Tibial artery (tissue), 4 donors: ENCODE measurements at places on chromosomes 3 and 15.
A peak's percentile ranks its signal among the peaks of the same experiment; 100 is the strongest.

DNA sequence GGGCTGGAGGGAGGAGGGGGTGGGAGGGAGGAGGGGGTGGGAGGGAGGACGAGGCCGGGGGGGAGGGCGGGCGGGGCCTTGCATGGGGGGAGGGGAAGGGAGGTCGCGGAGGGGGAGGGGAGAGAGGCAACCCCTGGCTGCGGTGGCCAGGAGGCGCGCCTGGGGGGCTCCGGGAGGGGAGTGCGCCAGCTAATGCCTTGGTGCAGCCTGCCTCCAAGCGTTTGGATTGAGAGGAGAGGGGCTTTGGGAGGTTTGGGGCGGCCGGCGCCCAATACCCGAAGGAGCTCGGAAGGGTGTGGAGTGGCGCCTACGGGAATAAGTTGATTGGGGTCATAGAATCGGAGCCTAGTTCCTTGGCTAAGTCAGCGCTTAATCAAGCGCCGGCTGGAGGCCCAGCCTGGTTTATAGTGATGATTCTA is 557 bp downstream of the TFG start:
- no peak for DNase-seq

GRCh38 chr15:69164807-69165636 is 4.6 kb downstream of the GLCE start:
- no peak for DNase-seq

GRCh38 chr15:60374628-60375081 is 23.1 kb downstream of the ANXA2 start:
- DNase-seq = peak; percentile 60

DNA sequence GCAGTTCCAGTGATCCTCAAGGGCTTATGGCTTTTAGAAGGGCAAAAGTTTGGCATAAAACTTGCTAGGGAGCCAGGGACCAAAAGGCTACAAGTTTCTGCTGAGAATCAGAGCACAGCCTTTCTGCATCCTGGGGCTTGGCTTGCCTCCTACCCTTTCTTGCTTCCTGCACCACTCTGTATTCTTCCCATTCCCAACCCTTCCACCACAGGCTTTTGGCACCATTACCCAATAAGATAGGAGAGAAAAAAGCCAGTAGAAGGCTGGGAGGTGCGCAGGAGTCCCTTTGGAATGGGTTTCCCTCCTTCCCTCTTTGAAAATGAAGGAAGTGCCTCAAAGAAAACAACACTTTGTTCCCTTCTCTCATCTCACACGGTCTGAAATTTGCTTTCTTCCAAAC is 268.6 kb downstream of the PDCD6IP start:
- DNase-seq = no peak

- DNase-seq = no peak
These were observed 12.0 kb downstream of the TMED3 start for GRCh38 chr15:79322945-79323344.

DNA sequence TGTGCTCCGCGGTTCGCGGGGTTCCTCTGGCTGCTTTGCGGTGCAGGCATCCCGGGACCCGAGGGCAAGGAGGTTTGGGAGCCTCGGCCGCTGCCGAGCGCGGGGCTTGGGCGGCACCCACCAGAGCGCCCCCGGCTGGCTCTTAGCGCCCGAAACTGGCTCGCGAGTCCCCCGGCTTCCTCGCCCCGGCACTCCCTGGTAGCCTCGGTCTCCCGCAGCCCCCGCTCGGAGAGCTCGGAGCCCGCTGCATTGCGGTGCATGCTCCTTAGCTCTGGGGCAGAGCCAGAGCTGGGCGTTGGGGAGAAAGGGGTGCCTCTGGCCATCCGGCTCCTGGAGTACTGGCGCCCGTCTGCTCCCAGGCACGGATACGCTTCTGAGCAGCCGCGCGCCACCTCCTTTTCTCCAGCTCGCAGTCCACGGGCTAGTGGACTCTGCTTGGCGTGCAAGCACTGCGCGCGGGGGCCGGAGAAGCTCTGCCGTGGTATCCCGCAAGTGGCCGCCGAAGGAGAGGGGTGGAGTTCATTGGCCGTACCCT is 753 bp downstream of the EPHB1 start:
- DNase-seq = no peak

GRCh38 chr3:24615177-24615576 is 120.5 kb upstream of the THRB start:
- no peak for DNase-seq

- no peak for DNase-seq
These were observed 41.5 kb downstream of the TGM4 start for GRCh38 chr3:44915702-44916438.

DNA sequence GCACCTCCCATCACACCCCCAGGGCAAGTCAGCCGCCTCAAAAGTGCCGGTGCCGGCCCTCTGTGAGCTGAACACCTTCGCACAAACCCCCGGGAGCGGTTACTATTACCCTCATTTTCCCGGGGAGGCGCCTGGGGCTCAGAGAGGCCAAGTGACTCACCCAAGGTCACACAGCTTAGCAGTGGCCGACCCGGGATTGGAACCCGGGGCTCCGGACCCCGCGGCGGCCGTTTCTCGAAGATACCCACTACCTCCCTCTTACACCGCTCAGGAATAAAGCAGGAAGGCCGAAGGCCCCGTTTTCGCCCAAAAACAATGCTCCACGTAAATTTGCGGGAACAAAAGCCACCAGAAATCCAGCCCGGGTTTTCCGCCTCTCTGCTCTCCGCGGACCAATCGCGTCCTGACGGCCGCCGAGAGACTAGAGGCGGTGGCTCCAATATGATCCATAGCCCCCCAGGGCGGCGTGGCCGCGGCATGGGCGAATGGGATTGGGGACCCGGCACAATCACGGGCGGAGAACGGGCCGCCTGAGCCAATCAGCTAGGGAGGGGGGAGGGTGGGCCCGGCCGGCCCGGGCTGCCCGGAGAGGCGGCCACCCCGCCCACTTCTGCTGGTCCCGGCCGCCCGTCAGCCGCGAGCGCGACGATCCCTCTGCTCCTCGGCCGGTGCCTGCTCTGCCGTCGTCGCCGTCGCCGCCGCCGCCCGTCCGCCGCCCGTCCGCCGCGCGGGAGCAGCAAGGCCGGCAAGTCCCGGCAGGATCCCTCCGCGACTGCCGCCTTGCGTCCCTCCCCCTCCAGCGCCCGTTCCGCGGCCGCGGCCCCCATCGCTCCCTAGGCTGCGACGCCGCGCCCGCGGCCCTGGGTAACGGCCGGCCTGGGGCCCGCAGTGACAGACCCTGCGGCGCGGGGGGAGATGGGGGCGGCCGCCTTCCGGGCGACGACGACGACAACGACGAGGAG is 177.0 kb downstream of the OR4M2 start:
- DNase-seq = no peak

- no peak for DNase-seq
These were observed 52.6 kb upstream of the TGFBR2 start for GRCh38 chr3:30553641-30554316.

- DNase-seq = no peak
These were observed 12.7 kb downstream of the OXTR start for GRCh38 chr3:8756671-8757070.

DNA sequence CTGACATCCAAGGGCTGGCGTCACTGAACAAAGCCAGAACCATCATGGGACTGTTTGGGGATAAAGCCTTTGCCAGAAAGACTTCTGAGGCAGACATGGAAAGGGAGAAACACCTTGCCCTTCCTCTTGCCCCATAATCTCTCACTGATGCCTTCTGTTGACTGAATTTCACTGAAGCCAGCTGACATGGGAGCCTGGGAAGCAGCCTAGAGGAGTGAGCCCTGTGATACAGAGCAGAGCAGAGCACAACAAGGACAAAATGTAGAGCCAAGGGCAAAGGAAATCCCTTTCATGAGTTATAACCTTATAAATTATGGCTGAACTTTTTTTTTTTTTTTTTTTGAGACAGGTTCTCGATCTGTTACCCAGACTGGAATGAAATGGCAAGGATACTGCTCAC is 9.8 kb upstream of the CNOT10 start:
- no peak for DNase-seq

GRCh38 chr15:73939138-73939537 is 12.9 kb downstream of the LOXL1 start:
- DNase-seq = peak; percentile 60

DNA sequence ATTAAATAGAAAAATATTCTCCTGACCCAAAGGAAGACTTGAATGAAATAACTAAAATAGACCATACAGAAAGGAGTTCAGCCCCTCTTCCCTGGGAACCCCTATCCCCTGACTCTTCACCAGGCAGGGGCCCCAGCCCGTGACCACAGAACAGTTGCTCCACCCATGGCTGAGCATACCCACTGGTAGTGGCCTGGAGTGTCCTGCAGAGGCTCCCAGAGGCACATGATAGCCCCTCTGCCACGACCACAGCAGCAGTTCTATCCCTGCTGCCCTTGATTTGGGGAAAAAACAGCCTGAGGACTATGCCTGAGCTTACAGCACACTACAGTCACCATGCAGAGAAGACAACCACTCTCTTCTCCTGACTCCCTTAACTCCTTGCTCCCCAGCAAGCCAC is 31.8 kb downstream of the TTC14 start:
- DNase-seq = no peak

DNA sequence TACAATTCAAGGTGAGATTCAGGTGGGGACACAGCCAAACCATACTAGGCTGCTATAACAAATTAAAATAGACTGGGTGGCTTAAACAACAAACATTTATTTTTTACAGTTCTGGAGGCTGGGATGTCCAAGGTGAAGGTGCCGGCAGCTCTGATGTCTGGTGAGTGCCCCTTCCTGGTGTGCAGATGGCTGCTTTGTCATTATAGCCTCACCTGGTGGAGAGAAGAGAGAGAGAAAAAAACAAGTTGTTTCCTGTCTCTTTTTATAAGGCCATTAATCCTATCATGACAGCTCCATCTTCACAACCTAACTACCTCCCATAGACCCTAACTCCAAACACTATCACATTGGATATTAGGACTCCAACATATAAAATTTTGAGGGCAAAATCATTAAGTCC is 279.7 kb downstream of the ZIC1 start:
- DNase-seq = no peak

DNA sequence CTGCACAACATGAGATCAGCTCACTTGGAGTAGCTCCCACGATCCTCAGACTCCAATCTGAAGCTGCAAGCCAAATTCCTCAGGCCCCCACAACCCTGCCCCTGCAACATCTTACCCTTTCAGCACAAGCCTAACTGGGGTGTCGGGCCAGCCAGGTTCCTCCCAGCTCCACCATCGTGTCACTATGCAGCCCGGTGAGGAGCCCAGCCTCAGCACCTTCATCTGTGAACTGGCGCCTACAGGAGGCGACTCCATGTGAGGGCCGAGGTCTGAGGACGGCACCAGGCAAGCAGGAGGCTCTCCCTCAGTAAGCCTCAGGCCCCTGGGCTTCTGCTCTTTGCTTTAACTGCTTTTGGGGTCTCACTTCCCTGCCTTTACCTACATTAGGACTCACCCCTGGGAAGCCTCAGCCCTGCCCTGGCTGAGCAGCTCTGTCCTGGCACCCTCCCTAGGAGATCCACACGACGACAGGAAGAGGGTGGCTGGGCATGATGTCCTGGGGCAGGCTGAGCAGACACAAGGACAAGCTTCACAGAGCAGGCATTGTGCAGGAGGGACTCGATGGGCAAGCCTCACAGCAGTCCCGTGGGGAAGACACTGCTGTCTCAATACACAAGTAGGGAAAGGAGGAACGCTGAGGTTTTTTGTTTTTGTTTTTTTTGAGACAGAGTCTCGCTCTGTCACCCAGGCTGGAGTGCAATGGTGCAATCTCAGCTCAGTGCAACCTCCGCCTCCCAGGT is 104.6 kb downstream of the ADAMTS17 start:
- no peak for DNase-seq

DNA sequence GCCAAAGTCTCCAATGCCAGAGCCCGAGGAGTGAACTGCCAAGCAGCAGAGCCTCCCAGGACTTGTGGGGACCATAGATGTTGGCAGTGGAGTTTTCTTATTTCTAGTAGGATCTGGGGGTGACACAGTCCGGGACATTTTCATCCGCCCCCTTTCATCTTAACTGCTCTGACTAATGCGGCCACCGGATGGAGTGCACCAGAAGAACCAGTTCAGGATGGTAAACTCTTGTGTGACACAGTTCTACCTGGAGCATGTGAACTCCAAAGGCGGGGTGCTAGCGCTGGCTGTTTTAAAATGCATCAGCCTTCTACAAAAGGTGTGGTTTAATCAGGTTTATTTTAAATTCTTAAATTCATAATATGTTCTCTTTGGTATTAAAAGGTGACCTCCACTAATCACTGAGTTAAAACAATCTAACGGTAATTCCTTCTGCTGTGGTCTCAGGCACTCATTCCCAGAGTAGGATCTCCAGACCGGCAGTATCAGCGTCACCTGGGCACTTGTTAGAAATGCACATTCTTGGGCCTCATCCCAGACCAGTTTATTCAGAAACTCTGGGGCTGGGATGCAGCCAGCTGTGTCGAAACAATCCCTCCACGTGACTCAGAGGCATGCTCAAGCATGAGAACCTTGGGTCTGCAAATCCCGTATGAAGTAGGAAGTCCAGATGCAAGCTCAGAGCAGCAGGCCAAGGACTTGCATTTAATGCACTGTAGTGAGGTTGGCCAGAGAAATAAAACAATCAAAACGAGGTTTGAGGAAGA is 105.5 kb downstream of the GABRB3 start:
- DNase-seq = no peak

DNA sequence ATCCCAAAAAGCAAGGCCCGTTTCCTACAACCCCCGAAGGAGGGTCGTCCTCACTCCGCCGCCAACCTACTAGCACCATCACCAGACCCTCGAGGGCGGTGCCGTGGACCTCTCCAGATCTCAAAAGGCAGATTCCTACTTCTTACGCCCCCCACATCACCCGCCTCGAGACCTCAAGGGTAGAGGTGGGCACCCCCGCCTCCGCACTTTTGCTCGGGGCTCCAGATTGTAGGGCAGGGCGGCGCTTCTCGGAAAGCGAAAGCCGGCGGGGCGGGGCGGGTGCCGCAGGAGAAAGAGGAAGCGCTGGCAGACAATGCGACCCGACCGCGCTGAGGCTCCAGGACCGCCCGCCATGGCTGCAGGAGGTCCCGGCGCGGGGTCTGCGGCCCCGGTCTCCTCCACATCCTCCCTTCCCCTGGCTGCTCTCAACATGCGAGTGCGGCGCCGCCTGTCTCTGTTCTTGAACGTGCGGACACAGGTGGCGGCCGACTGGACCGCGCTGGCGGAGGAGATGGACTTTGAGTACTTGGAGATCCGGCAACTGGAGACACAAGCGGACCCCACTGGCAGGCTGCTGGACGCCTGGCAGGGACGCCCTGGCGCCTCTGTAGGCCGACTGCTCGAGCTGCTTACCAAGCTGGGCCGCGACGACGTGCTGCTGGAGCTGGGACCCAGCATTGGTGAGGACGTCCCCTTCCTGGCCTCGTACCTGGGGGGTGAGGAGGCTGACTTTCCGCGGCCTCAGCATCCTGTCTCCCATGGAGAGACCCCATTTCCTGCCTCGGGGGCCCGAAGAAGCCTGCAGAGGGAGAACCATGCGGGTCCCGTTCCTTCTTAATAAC is at the start of gene MYD88:
TSS of gene MYD88 (plus strand) at position 313 of the 842 bp plus-strand sequence. CDS start at position 353, 40 bp downstream.
- peak; percentile 86 for DNase-seq
